ENCODE measurements at places on chromosomes 4 and X.

DNA sequence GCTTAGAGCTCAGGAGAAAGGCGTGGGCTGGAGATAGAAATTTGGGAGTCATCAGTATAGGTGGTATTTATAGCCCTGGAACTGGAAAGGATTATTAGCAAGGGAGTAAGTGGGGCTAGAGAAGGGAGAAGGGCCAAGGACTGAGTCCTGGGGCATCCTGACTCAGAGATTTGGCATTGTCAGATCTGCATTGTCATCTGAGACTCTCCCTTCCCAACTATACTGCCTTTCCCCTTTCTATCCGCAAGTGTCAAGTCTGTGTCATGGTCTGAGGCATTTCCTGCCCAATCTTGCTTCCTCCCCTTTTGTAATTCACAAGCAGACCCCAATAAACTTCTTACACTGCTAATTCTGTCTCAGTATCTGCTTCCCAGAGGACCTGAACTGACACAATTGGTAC is 24.4 kb upstream of the SLC25A43 start:
- DNase-seq, result no peak

DNA sequence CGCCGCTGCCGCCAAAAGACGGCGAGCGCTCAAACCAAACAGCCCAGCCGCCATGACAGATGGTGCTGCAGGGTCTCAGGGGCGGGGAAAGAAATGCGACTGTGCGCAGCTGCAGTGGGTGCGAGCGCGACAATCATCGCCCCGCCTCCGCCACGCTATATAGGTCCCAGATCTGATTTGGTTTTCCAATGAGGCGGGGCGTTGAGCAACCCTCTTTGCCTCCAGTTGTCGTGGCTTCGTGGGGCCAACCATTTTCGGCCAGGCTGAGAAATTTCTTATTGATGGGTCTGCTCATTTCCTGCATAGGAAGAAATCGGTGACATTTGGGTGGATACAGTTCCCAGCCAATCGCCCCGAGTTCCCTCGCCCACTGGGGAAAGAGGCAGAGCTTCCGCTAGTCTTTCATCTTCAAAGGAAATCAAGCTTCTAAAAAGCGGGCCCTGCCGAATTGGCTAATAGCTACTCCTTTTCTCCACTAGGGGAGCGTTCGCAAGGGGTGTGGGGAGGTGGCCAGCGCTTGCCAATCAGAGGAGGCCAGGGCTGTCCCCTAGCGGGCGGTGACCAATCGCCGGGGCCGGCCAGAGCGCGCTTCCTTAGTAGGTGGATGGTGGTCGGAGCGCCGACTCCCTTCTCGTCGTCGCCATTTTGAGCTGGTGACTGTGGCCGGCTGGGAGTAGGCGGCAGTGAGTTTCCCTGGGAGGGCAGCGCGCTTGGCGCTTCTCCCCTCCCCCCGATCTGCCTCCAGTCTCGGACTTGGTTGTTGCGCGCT is at the start of the genes NDUFB11 and RBM10:
Gene NDUFB11, minus strand, starts transcription at position 77 of the 769 bp plus-strand sequence. Its CDS starts 23 bp downstream, at position 54.
Gene RBM10, plus strand, starts transcription at position 596 of the 769 bp plus-strand sequence. CDS start 2,261 bp downstream, outside the sequence.
- peak; percentile 90 for DNase-seq

DNA sequence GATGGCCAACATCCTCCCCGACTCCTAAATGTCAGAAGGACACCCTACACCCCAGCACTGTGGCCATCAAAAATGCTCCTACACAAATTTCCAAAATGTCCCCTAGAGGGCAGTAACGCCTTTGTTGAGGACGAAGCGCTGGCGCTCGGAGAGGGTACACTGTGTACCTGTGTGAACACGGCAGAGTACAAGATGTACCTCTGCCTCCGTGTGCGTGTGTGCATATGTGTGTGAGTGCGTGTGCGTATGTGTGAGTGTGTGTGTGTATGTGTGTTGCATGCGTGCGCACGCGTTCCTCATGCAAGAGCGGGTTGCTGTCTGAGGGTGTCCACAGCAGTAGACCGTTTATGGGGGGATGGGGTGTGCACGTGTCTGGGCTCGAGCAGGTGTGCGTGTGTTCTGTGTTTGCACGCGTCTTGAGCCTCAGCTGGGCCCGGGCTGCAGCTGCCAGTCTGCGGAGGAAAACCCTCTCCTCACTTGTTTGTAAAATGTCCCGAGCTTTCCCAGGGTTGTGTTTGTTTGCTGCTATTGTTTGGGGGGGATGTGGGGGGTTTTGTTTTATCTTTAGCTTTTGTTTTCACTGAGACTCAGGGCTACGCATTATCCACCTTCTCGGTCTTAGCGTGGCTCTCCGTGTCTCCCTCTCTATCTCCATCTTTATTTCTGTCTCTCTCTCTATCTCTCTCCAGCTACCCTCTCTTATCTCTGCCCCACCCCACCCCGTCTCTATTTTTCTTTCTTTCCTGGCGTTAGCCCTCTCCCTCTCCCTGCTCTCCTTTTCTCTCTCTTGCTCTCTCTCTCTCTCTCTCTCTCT is 10.4 kb upstream of the TSPYL2 start:
- peak; percentile 72 for DNase-seq

- DNase-seq, result peak; percentile 68
Measured at GRCh38 chrX:14032406-14032805, 2.7 kb upstream of the GEMIN8 start.

DNA sequence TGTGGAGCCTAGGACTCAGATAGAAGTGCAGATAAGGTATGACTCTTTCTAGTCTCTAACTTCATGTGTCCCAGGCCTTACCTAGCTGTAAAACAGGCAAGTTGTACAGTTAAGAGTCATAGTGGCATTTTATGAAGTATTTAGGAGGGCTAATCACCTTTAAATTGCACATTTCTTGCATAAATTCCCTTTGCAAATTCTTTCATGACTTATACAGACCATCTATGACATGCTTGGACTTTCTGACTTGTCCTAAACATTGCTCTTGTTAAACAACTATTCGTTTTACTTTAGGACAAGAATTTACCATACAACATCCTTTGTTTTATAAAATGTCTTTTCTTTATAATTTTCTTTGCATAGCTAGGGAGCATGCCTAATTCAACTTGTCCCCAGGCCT is 7.8 kb upstream of the RRAGB start:
- DNase-seq, result no peak

DNA sequence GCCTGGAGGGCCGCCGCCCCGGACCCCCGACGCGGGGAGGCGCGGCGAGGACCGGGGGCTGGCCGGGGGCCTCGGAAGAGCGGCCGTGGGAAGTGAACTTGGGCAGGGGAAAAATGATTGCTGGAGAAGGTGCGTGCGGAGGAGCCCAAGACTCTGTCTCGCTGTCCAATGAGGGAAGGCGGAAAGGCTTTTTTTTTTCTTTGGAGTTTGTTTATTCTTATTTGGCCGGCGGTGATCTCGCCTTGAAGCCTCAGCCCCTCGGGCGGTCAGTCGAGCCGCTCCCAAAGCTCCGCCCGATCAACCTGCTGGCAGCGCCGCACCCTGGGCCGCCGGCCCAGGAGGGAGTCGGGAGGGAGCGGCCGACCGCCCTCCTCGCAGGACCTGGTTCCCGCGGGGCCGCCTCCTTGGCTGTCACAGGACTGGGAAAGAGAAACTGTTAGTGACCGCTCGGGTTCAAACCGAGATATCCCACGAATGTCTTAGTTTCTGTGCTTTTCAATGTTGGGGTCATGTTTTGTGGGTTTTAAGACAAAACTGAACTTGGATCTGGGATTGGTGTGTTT is 2.5 kb downstream of the CPEB2 start:
- peak; percentile 32 for DNase-seq

GRCh38 chr4:104294811-104295210 is 199.9 kb downstream of the CXXC4 start:
- DNase-seq, result no peak

GRCh38 chr4:106270736-106271135 is 45.3 kb downstream of the TBCK start:
- no peak for DNase-seq

- DNase-seq, result no peak
Measured at GRCh38 chr4:52837716-52838558, 24.2 kb upstream of the RASL11B start.

GRCh38 chr4:126358041-126358440 is 1043.3 kb downstream of the FAT4 start:
- no peak for DNase-seq

DNA sequence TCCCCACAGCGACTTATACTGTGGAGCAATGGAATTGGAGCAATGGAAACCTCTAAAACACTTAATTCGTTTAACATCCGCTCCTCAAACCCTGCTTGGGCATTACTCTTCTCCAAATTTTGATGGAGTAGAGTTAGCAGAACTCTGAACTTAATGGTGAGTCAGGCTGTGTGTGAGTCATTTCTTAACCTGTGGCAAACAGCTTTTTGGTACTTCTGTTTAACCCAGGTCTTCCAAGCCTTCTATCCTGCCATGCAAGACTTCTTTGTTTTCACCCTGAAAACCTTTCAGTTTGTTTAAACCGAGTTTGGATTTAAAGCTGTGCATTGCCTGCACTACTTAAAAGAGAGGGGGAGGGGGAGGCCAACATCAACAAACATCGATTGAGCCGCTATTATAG is 3.6 kb upstream of the AMOT start:
- DNase-seq, result no peak

- DNase-seq, result no peak
Measured at GRCh38 chr4:22356987-22357596, 158.8 kb downstream of the ADGRA3 start.

Measured in immature natural killer cell (primary cell).